ENCODE measurements at places on chromosomes 1 and 21.

DNA sequence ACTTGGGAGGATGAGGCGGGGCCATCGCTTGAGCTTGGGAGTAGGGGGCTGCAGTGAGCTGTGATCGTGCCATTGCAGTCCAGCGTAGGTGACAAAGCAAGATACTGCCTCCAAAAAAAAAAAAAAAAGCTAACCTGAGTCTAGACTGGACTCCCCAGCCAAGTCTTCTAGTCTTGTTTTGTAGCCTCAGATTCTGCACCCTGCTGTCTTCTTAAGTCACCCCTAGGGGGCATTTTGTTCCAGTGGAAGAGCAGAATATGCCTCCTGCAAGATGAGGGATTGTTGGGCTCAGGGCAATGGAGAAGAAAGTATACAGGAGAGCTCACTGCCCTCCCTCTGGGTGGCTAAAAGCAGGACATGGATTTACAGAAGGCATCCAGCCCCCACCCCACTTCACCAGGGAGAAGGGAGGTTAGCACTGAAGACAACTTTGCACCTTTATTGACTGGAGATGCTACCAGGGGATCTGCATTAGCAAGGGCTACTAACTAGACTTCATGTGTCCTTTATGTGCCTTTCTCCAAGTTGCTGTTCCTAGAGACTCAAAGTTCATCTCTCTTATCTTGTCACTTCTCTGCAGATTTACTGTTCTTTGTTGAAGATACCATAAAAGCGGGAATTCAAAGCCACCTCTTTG lies 15.3 kb upstream of the RNF187 start:
- DNase-seq, result peak; percentile 62

- DNase-seq, result no peak
These were observed 2.0 kb downstream of the QSOX1 start for GRCh38 chr1:180156631-180157091.

GRCh38 chr1:116496380-116496779 lies 74.4 kb downstream of the CD58 start:
- DNase-seq, result peak; percentile 10

DNA sequence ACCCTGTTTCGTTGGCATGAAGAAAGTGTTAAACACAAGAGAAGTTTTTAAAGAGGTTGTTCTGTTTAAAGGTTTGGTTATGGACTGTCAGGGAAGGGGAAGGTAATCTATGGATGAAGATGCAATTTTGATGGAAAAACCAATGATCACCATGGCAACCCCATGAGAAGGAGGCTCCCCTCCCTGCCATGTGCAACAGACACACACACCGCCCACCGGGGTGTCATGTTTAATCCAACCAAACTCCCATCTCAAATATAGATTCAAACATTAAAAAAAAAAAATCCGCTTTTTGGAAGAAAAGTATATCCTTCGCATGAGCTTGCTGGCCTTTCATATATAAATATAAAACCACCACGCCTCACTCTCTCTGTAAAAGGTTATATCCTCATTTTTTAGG lies 80.9 kb upstream of the KRTAP19-8 start:
- no peak for DNase-seq

- DNase-seq, result no peak
These were observed 38.7 kb downstream of the GJA5 start for GRCh38 chr1:147721716-147722115.

DNA sequence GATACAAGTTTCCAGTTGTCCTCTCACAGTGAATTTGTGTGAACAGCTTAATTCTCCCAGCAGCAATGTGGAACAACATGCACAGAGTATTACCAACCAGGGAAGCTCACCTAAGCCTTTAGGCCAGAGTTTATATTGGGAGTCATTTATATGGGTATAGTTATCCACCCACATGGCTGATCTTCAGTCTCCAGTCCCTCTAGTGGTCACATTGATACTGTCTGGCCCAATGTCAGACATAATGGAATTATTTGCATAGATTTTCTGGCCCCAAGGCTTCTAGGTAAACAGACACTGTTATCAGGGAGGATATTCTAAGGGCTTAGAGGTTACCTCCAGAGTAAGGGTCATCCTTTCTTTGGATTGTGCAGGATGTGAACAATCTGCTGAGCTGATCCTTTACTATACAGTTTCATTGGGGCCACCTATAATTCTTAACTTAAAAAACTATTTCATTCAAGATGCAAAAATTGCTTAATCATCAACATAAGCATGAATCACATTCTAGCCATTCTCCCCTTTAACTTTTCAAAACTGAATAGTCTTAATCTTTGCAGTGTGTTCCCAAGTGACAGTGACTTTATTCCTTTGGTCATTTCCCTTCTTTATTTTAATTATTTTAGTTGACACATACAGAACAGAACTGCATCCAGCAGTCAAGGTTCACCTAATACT lies 210.9 kb downstream of the LTN1 start:
- no peak for DNase-seq

Measured in NCI-H524 (cell line).